Karpas-422 (cell line): ENCODE measurements at places on chromosomes 11 and 22. TPM values are rescaled to one million over a fixed set of nuclear protein-coding genes. Genes with fewer than 3 reads are reported as not detected.

Gene CCDC89
- 0.37 and 0.40 TPM in 2 replicates for total RNA-seq

Gene APOBEC3B
- not detected in 2 replicates for total RNA-seq

- H3K27ac ChIP-seq: no peak overlapping the region
- no peak overlapping the region for H3K4me3 ChIP-seq
These were observed 2.8 kb downstream of the ARSA start for GRCh38 chr22:50625131-50625567.

DNA sequence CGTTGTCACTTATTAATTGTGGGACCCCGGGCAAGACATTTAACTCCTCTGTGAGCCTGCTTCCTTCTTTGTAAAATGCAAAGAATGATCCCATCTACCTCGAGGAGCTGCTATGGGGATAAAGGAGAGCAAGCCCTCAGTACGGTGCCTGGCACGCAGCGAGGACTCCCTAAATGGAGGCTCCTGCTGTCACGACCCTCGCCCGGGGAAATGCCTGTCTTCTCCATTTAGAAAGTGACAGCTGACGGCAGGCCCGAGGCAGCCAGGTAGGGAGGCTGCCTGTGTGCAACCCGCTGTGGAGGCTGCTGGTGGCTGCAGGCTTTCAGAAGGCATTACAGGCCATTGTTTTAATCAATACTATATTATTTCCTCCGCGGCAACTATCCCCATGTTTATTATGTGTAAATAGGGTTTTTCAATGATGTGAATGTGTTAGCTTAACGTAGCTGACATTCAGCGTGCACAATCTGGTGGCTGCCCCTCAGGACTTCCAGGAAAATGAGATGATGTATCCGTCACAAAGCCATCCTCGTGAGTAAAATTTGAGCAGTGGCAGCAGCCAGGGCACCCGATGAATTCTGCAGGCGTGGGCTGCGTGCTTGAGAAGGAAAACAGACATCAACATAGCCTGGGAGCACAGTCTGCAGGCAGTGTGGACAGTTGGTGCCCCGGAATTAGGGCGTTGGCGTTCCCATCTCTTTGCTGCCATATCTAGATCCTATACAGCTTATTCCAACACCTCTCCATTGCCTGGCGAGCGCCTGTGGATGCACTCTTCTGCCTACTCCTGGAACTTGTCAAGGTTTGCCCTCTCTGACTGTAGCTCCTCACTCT lies 228.3 kb downstream of the ST3GAL4 start:
- no peak overlapping the region for H3K4me3 ChIP-seq
- no peak for DNase-seq
- no peaks in the 10 kb centered on the region for H3K4me1 ChIP-seq
- no peaks in the 10 kb centered on the region for H3K36me3 ChIP-seq

DNA sequence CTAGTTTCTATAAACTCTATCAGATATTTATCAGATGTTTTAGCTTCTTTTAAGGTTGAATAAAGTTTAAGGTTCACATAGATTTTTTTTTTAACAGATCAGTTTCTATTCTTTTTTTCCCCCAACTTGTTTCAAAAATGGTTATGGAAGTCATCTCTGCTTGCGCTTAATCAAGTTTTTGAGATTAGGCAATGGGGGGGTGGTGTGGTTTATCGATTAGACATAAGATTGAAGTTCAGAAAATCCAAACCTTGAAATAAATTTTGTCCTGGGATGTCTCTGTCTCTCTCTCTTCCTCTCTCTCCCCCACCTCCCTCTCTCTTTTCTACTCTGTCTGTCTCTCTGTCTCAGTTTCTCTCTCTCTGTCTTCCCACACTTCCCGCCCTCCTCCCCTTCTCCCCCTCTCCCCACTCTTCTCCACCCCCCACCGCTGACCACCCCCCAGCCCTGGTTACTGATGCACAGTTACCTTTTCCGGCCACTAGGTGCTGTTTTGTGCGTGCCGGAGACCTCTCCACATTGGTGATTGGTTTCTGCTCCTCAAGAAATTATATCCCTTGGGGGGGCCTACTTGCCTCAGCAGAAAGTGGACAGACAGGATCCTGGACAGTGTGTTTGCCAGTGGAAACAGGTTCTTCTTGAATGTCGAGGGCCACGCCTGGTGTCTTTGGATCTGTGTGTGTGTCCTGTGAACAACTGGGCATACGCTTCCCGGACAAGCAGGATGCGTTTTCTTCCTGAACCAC lies 29.7 kb upstream of the ANO1 start:
- no peak for DNase-seq
- no peaks in the 10 kb centered on the region for H3K4me1 ChIP-seq
- no peak overlapping the region for H3K4me3 ChIP-seq
- H3K27ac ChIP-seq: no peak overlapping the region

- DNase-seq: no peak
- H3K4me1 ChIP-seq: no peaks in the 10 kb centered on the region
- no peaks in the 10 kb centered on the region for H3K36me3 ChIP-seq
- H3K27me3 ChIP-seq: no peaks in the 10 kb centered on the region
- no peak overlapping the region for H3K4me3 ChIP-seq
- H3K27ac ChIP-seq: no peak overlapping the region
These were observed 12.4 kb downstream of the GRAP2 start for GRCh38 chr22:39913321-39913720.

Gene MAPK1
- 38.9 and 53.6 TPM in 2 replicates for total RNA-seq

Gene MFNG
- total RNA-seq: 91.1 and 105 TPM in 2 replicates

GRCh38 chr11:57792060-57792541 lies 30.5 kb downstream of the CTNND1 start:
- H3K36me3 ChIP-seq: no peaks in the 10 kb centered on the region
- no peak for DNase-seq
- H3K27ac ChIP-seq: no peak overlapping the region
- H3K27me3 ChIP-seq: no peaks in the 10 kb centered on the region
- H3K4me1 ChIP-seq: no peaks in the 10 kb centered on the region
- no peak overlapping the region for H3K4me3 ChIP-seq
